ENCODE measurements at places on chromosomes 11 and 22.

DNA sequence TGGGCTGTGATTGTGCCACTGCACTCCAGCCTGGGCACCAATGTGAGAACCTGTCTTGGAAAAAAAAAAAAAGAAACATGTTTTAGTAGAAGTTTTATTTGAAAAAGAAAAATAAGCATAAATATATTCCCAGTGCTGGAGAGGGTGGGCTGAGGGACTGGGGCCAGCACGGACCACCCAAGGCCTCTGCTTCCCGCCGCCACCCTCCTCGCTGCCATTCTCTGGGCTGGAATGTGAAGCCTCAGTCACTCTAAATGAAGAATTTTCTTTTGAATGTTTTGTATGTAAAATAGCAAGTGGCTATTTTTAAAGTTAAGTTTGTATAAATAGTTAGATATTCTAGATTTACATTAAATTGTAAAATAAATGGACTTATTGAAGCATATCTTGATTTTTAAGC lies 5.1 kb upstream of the TRMU start:
- DNase-seq = no peak

DNA sequence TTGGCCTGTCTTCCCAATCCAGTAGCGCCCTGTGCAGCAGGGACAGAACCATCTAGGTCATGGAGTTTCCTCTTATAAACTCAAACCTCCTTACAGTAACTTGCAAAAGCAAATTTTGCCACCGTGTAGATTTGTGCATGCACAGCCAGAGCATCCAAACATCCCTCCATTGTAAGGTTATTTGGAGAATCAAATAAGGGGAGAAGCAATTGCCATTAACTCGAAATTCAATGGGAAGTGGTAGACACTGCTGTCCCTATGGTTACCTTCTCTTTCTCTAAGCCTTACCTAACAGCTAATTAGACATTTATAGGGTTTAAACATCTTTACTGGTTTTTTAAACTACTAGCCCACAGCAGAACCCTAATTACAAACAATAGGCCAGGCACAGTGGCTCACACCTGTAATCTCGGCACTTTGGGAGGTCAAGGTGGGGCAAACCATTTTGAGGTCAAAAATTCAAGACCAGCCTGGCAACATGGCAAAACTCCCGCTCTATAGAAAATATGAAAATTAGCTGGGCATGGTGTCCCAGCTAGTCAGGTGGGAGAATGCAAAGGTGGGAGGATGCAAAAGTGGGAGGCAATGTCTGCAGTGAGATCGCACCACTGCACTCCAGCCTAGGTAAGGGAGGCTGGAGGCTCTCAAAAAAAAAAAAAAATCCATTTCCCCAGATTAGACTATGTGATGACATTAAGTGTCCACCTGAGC lies 6.6 kb downstream of the HSPA8 start:
- no peak for DNase-seq

DNA sequence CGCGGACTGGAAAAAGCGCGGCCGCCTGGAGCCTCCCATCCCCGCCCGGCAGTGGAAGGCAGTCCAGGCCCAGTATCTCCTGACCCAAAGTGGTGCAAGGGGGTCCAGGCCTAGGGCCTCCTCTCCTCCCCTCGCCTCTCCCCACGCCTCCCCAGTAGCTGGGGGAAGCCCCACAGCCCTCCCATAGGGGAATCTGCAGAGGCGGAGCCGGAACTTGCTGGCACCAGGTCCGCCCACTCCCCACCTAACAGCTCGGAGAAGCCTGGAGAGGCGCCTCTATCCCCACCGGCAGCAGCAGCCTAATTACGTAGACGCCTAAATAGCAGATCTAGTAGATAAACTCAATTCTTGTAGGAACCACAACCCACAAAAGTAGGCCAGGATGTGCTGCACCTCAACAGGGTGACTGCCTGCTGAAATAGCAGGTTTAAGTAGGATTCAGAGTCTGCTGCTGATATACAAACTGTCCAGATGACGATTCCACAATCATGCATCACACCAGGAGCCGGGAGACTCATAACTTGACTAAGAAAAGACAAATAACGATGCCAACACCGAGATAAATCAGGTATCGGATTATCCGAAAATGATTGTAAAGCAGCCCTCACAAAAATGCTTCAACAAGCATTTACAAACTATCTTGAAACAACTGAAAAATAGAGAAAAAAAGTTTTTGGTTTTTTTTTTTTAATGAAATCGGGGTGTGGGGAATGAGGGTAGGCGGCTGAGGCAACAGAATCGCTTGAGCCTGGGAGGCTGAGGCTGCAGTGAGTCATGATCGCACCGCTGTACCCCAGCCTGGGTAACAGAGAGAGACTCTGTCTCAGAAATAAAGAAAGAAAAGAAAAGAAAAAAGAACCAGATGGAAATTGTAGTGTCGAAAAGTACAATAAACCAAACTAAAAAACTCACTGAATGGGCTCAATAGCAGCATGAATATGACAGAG lies 11.4 kb upstream of the BRD1 start:
- peak; percentile 52 for DNase-seq

DNA sequence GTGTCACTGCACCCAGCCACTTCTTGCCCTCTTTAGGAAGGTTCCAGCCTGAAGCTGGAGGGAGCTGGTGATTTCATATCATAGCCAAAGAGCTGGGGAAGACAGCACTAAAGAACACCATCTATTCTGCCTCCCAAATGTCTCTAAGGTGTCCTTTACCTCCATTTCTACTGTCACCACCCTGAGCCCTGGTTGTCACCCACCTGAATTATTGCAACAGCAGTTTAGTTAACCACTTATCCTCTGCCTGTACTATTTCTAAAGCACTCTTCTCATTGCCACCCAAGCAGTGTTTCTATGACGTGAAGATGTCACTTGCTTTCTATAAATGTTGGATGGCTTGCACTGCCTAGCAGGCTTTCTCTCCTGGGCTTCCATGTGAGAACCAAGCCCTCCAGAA lies 69.4 kb upstream of the EED start:
- no peak for DNase-seq

DNA sequence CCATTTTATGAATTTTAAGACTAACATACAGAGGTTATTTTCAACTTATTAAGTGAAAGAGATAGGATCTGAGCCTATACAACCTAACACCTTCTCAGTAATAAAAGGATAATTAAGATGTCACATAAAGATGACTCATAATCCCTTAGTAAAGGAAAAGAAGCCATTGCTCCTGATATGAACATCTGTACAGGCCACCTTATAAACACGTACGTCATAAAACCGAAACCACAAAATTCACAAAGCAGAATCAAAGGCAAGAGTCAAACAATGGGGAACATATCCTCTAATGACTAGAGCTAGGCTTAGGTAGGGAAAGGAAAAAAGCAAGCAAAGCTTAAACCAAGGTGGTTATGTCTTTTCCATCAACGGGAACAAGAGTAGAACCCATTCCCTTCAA lies 103.5 kb downstream of the KCNA4 start:
- no peak for DNase-seq

- DNase-seq = no peak
Observed at GRCh38 chr11:129960216-129961214, 42.1 kb downstream of the PRDM10 start.

GRCh38 chr11:62726915-62727164 lies 417 bp downstream of the HNRNPUL2 start:
- no peak for DNase-seq

DNA sequence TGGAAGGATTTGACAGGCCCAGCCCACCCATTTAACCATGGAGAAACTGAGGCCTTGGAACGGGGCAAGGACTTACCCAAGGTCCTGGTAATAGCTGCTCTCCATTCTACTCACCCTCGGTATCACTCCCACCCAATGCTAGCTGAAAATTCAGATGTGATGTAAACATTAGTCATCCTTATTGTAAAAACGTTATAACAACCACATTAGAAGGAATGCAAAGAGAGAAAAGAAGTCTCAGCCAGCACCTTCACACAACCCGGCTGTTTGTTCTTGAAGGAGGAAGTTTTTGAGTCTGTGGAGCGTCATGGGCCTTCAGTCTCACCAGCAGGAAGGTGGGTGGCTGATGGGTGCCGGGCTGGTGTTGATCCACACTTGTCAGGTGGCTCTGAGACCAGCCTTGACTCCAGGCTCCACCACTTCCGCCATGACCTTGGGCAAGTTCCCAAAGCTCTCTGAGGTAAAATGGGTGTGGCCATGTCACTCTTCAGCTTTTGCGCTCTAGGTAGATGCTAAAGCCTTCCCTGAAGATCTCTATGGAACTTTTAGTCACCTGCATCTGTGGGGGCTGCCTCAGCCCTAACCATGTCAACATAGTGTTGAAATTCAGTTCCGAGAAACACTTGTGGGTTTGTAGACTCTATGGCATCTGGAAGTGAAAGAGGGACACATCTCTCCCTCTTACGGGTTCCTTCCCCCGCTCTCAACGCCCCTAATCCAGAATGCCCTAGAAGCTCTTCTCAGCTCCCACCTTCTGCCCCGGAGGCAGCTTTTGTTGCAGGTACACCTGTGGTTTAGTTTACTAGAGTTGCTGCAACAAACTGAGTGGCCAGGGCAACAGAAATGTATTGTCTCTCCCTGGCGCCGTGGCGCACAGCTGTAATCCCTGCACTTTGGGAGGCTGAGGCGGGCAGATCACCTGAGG lies 14.8 kb downstream of the CD6 start:
- peak; percentile 87 for DNase-seq

- DNase-seq = no peak
Observed at GRCh38 chr22:43776081-43776670, 35.9 kb downstream of the EFCAB6 start.

GRCh38 chr11:86140334-86140990 lies 71.6 kb upstream of the PICALM start:
- DNase-seq = no peak

DNA sequence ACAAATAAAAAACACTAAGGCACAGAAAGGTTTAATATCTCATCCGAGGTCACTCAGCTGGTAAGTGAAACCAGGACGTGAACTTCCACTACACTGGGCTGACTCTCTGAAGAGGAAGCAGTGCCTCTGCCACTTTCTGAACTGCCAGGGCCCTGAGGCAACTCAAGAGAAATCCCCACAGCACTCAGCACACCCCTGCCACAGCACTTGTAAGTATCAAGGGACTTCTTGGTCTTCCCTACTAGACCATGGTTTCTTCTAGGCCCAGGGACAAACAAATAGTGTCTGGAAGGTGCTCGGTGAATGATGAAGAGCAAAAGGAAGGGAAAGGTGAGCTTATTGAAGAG lies 49.7 kb downstream of the RPL27A start:
- DNase-seq = no peak

- DNase-seq = no peak
Observed at GRCh38 chr11:74842967-74843366, 94.3 kb downstream of the RNF169 start.

- DNase-seq = no peak
Observed at GRCh38 chr11:120613264-120614226, 102.0 kb downstream of the GRIK4 start.

DNA sequence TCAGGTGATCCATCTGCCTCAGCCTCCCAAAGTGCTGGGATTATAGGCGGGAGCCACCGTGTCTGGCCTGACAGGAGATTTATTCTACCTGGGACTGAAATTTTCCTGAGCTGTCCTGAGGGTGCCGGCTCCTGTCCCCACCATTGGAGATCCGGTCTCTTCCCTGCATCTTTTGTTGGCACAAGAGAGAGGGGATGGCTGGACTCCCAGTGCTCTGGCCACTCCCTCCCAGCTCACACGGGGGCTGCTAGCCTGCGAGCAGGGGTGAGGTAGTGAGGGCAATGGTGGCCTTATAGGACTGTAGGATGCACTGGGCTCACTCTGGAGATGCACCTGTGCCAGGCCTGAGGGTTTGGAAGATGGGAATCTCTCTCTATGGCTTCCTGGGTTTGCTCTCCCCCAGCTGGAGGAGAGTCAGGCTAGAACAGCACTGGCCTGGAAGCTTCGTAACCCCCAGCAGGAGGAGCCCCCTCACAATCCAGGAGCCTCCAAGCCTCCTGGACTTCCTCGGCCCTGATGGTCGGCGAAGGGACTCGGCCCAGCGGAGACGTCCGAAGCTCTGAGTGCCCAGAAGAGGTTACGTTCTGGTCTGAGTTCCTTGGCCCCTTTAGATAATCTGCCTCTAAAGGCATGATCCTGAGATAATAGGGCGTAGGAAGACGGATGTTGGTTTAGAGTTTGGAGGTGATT lies 106.4 kb downstream of the NECTIN1 start:
- no peak for DNase-seq
